Dermis microvascular lymphatic vessel endothelial cell (primary cell): ENCODE measurements at places on chromosomes 12 and 14. TPM values are rescaled to one million over a fixed set of nuclear protein-coding genes. Genes with fewer than 3 reads are reported as not detected.

Gene ALDH1L2
- total RNA-seq = 0.13 TPM in 2 replicates

Gene DPY19L2
- 0.26 and 0.51 TPM in 2 replicates for total RNA-seq

Gene AQP2
- total RNA-seq = not detected in 2 replicates

Gene SLC35F4
- not detected in 2 replicates for total RNA-seq

Gene AKAP3
- 0.64 and 1.5 TPM in 2 replicates for total RNA-seq

Gene TUBA1B
- total RNA-seq = 914 and 1,463 TPM in 2 replicates

Gene OAS1
- 29.0 and 33.4 TPM in 2 replicates for total RNA-seq

Gene TSHR
- not detected in 2 replicates for total RNA-seq

Gene KCNC2
- not detected in 2 replicates for total RNA-seq

Gene TDRD9
- total RNA-seq = 0.26 and 0.76 TPM in 2 replicates

Gene KLRG1
- total RNA-seq = 0.51 and 0.63 TPM in 2 replicates

Gene CEBPE
- not detected in 2 replicates for total RNA-seq

Gene PLEKHG7
- total RNA-seq = not detected in 2 replicates

Gene PTCSC3
- total RNA-seq = not detected in 2 replicates
